ENCODE measurements at places on chromosomes 4 and X.

- DNase-seq = no peak
Measured at GRCh38 chrX:79573760-79574159, 206.6 kb upstream of the ITM2A start.

- DNase-seq = no peak
Measured at GRCh38 chr4:91577864-91578263, 725.9 kb upstream of the GRID2 start.

GRCh38 chrX:32842053-32842452 is 369.3 kb downstream of the DMD start:
- DNase-seq = no peak

- DNase-seq = no peak
Measured at GRCh38 chr4:30756553-30756952, 36.4 kb downstream of the PCDH7 start.

GRCh38 chr4:7058792-7059191 is 9.1 kb downstream of the GRPEL1 start:
- no peak for DNase-seq

DNA sequence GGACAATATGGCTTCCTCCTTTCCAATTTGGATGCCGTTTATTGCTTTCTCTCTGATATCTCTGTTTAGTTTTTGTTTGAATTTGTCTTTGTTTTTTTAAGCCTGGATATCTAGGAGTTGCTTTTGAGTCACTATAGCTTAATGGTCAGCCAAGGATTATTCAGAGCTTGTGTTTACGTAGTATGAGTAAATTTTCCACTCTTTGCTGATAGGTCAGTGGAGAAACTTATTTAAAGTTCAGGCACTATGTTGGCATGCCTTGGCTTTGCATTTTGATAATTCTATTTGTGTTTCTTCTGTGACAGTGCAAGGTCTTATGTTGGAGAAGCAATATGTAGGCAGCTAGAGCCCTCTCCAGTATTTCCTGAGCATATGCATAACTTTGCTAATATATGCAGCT is 315.2 kb downstream of the GRID2 start:
- no peak for DNase-seq

GRCh38 chr4:48815483-48815882 is 15.4 kb upstream of the OCIAD1 start:
- DNase-seq = no peak

DNA sequence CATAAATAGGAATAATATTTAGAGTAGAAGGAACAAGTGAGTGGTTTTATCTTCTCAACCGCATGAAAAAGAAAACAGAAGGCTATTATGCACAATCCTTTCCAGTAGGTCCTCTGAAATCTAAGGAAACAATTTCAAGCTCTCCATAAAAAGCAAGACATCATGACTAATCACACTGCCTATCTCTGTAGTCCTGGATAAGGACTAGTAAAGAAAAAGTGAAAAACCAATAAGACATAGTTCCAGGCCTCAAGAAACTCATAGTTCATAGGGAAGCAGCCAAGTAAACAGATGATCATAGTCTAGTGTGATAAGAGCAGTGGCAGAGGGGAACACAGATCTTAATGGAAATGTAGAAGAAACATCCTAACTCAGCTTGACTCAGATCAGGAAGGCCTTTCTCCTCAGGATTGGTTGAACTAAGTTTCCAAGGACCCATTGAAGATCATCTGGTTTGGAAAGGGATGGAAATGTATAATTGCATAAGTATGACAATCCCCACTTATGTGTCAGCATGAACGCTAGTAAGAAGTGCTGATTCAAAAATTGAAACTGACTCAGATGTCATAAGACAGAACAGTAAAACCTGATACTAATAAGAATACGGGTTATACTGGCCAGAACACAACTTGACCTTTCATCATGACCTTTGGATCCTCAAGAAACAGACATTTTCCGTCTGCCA is 155.3 kb downstream of the GRIA3 start:
- DNase-seq = no peak

- DNase-seq = no peak
Measured at GRCh38 chrX:9515489-9515888, 50.6 kb downstream of the TBL1X start.

DNA sequence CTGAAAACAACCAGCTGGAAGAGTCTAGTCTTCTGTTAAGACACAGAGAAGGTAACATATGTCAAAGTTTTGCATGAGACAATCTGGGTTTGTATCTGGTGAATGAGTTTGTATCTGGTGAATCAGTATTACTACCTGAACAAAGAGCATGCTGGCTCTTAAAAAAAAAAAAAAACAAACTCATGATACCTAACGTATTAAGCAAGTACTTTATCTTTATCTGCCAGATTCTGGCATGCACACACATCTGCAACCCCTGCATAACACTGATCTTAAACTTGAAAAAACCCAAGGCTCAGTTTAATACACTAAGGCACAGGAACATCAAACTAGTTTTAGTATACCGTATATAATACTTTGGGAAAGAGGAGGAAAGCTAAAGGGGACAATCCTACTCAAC is 5.8 kb downstream of the YTHDC1 start:
- no peak for DNase-seq

DNA sequence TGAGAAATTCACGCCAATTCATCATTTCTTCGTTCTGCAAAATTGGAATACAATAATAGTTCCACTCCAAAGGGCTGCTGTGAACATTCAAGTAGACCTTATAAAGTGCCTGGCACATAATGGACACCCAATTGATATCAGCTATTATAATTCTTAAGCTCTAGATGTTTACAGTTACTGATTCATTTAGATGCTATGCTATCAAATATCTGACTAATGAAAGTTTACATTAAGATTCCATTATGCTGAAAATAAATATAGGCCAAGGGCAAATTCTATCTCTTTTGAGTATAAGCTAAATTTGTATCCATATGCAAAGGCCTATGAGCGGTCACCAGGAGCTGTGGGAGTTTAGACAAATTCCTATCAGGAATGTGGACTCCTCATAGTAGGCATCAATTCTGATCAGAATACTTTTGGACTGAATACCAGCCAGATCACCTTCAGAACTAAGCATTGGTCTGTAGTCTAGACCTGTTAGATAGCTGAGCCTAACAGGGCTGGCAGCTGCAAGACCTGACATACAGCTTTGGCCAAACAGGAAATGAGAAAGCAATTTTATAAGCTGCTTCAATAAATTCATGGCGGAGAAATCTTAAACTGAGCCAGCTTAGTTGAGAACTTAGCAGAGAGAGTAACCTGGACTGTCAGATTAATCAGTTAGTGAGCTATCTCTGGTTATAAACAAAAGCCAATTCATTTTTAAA is 384.3 kb upstream of the ACTRT1 start:
- DNase-seq = no peak

DNA sequence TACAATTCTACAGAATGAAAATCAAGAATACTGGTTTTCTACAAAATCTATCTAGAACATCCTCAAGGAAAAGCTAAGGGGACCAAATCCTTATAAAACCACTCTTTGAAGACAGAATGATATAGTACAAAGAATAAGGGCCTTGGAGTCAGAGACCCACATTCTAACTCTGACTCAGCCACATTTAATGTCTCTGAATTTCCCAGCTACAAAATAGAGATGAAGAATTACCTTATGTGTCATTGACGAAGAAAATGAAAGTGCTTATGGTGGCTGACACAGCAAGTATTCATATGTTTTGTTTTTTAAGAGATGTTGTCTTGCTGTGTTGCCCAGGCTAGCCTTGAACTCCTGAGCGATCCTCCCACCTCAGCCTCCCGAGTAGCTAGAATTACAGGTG is 35.9 kb upstream of the CXorf38 start:
- no peak for DNase-seq

DNA sequence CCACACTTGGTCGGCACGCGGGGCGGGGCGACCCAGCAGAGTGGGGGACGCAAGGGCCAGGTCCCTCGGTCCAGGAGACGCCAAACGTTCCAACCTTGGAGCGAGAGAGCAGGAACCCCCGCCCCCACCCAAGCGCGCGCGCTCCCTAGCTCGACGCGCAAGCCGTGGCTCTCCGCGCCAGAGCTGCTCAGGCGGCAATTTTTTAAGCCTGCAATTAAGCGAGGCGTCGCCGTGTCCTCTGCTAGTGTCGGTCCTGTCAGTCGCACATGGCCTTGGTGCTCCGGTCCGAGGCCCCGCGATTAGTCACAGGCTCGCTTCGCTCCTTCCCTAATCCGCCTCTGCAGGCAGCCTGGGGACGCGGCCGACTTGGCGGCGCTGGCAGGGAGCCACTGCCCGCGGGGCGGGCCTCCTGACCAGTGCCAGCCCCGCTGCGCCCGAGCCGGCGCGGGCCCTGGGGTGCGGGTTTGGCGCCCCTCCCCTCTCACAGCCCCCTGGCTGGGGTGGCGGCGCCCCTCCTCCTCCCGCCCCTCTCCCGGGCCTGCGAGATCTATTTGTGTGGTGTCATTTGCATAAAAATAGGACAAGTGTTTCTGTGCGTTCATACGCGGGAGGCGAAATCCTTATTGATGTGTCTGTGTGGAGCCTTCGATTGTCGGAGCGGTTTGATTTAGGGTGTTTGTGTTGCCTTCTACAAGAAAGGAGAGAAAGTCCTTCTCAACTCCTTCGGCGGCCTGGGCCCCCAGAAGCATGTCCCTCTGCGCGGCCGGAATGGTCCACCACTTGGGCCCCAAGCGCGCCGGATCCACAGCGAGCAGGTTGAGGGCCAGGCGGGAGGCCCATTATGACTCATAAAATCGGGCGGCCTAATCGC is 9.8 kb upstream of the BCOR start:
- no peak for DNase-seq

DNA sequence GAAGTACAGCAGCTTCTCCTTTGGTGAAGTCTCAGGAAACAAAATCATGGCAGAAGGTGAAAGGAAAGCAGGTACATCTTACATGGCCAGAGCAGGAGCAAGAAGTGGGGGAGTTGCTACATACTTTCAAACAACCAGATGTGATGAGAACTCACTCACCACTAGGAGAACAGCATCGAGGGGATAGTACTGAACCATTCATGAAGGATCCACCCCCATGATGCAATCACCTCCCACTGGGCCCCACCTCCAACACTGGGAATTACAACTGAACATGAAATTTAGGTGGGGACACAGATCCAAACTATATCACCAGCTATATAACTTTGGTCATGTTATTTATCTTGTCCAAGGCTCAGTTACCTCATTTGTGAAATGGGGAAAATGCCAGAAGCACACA is 159.4 kb downstream of the OPHN1 start:
- DNase-seq = no peak

DNA sequence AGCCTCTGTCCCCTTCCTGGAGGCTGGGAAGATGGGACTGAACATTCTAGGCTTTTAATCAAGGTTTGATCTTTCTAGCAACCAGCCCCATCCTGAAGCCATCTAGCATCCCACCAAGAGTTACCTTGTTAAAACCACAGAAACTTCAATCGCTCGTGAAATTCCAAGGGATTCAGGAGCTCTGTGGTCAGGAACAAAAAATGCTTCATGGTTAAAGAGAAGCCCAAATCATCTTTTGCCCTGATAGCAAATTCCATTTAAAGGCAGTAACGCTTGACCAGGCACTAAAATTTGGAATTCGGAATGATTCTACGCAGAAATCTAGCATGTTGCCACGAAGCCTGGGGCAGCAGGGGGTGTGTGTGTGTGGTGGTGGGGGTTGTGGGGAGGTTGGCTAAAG is 47.8 kb downstream of the CASP6 start:
- DNase-seq = no peak

DNA sequence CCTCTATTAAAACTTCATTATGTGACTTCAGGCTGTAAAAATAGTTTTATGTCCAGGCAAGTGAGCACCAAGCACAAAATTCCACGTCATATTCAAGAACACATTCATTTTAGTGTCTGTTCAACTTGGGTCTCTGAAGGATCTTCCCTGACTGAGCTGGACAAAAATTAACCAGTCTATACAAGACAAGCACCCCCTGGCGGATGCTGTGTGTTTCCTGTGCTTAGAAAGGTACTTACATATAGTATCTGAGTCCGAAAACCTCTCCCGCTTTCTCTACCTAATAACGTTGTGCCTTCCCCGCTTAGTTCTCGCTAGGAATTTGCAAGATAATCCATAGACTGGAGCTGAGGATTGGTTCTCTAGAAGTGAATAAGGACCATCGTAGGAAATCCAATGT is 2214.5 kb upstream of the TENM3 start:
- no peak for DNase-seq

DNA sequence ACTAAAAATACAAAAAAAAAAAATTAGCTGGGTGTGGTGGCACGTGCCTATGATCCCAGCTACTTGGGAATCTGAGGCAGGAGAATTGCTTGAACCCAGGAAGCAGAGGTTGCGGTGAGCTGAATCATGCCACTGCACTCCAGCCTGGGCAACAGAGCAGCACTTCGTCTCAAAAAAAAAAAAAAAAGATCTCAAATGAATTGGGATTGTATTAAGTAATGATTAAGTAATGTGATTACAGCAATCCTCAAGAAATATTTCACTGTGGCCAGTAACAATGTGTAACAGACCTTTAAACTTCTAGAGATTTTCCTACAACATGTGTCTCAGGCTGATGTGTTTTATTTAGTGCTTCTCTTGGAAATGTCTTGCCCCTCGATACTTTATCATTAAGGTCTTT is 46.8 kb downstream of the PKD2 start:
- DNase-seq = no peak

DNA sequence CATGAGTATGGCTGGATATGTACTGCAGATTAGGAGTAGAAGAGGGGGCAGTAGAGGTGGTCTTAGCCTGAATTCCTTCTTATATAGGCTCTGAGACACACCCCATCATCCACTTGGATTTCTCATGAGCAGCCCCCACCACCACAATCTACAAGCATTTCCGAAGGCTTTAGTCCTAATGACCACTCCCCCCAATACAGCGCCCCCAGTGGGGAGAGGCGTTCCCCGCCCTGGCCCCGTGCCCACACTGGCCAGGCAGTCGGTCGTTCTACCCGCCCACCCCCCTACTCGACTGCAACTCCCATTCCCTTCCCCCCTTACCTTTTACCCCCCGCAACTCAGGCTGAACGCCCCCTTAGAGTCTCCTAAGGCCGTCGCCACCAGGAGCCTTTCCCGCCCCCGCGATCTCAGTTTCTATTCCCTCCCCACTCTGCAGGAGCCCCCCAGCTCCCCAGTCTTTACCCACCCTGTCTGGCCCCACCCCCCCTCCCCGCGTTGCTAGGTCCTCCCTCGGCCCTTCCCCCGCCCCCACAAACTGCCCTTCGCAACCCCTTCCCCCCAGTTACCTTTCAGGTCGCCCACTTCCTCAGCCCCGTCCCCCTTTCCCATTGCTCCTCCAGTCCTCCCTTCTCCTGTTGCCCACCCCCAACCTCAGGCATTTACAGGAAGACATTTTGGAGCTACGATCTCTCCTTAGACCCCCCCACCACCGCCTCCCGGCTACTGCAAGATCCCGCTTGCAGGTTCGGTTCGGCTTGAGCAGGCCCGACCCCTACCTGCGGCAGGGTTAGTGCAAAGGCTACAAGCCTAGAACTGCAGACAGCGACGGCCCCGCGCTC is 468 bp downstream of the ZMYM3 start:
- no peak for DNase-seq

- no peak for DNase-seq
Measured at GRCh38 chrX:56089376-56089775, 142.8 kb upstream of the KLF8 start.

- no peak for DNase-seq
Measured at GRCh38 chrX:150313514-150313913, 49.6 kb upstream of the MAMLD1 start.

DNA sequence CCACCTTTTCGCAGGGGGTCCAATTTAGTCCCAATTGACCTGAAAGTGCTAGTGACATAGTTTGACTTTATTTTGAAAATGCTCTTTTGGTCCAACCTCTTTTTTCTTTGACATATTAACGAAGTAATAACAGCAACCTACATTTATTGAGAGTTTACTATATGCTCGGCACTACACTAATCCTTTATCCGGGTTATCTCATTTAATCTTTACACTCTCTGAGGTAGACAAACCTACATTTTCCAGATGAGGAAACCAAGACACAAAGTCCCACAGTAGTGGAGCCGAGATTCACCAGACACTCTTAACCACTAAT is 307 bp upstream of the ATRX start:
- no peak for DNase-seq

Measured in stimulated activated CD8-positive, alpha-beta memory T cell treated with anti-CD3 and anti-CD28 coated beads, Interleukin-15, amount 100 ng/mL, for 4 hours (primary cell).